ENCODE measurements at places on chromosomes 4 and X. TPM values are rescaled to one million over a fixed set of nuclear protein-coding genes. Genes with fewer than 3 reads are reported as not detected.

Gene TRAM1L1
- 1.9 TPM for total RNA-seq

Gene COL25A1
- total RNA-seq: not detected

Gene LANCL3
- 0.05 TPM for total RNA-seq

Gene NRK
- total RNA-seq: 0.35 TPM

Gene ABCG2
- total RNA-seq: 0.60 TPM

Gene SHISA3
- 0.21 TPM for total RNA-seq

Gene CXCL10
- 0.65 TPM for total RNA-seq

Gene STK32B
- total RNA-seq: not detected

Gene SORCS2
- 0.93 TPM for total RNA-seq

Gene ERCC6L
- 5.8 TPM for total RNA-seq
